ENCODE measurements at places on chromosomes 7 and 10.
A peak's percentile ranks its signal among the peaks of the same experiment; 100 is the strongest.

- DNase-seq: no peak
Observed at GRCh38 chr10:101835362-101835761, 8.2 kb downstream of the KCNIP2 start.

DNA sequence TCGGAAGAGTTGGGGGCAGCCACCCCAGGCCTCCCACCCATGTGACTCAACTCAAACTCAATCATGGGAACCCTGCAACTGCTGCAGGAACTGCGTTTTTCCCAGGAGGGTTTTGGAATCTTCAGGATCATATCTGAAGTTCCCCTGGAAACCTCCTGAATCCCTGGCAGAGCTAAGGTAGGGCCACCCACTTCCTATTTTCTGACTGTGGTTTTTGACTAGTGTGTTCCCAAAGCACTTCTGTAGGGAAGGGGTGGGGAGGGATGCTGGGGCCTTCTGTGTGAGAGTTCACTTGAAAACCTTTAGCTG lies 127.6 kb upstream of the UNC5B start:
- no peak for DNase-seq

- no peak for DNase-seq
Observed at GRCh38 chr10:132790934-132791829, 5.2 kb upstream of the NKX6-2 start.

DNA sequence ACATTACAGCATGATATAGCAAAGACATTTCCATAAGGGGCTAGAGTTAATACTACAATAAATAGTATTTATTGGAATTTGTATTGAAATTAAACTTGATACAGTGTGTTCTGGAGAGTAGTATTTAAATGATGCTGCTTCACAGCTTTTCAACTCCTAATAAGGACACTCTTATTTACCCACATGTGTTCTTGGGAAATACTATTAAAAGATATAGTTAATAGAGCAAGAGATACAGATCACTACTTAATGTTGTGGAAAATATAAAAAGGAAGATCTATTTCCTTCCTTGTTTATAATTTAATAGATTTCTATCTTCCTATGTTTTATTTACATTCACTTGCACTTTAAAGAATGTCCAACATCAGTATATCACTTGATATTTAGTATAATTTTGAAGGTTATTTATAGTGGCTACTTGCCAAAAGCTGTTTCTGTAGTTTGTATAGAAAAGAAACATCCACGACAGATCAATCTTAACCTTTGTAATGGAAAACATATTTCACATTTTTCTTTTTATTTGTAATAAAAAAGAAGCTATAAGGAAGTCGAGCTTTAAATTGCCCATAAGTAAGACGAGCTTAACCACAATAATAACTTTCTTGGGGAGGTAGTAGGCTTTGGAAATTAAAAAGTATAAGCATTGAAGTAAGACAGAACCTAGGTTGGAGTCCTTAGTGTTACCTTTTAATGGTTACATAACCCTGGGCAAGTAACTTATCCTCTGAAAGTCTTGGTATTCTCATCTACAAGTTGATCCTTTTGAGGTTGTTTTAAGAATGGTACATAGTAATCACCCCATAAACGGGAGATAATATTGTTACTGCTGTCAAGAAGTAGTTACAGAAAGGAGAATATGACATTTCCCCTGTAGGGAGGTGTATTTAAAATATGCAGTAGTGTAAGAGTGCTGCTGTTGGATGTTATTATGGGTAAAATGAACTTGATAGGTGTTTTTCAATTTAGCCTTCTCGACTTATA lies 32.8 kb downstream of the CPED1 start:
- DNase-seq: no peak

- DNase-seq: peak; percentile 3
Observed at GRCh38 chr7:127504715-127505114, 80.7 kb downstream of the GCC1 start.

DNA sequence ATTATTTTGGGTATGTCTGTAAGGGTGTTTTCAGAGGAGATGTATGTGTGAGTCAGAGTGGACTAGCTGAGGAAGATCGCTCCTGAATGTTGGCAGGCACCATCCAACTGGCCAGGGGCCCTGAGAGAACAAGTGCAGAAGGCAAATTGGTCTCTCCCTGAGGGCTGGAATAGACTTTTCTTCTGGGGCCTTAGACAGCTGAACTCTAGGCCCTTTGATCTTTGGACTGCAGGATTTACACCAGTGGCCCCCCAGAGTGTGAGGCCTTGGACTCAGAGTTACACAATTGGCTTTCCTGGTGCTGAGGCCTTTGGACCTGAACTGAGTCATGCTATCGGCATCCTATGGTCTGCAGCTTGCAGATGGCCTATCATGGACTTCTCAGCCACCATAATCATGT lies 217.2 kb downstream of the REEP3 start:
- DNase-seq: no peak

GRCh38 chr10:88881922-88882645 lies 2.0 kb downstream of the STAMBPL1 start:
- DNase-seq: no peak

GRCh38 chr7:68043546-68043945 lies 1046.9 kb downstream of the TYW1 start:
- DNase-seq: no peak

GRCh38 chr7:124088590-124088989 lies 55.7 kb upstream of the TMEM229A start:
- DNase-seq: no peak

GRCh38 chr10:70271996-70272924 lies 11.5 kb downstream of the NPFFR1 start:
- DNase-seq: no peak

- no peak for DNase-seq
Observed at GRCh38 chr7:44647981-44648714, 41.7 kb downstream of the OGDH start.

GRCh38 chr7:26087321-26088091 lies 64.5 kb upstream of the NFE2L3 start:
- no peak for DNase-seq

- DNase-seq: no peak
Observed at GRCh38 chr10:21166557-21167287, 269.6 kb upstream of the NEBL start.

GRCh38 chr7:28983396-28984190 lies 25.5 kb upstream of the TRIL start:
- no peak for DNase-seq

DNA sequence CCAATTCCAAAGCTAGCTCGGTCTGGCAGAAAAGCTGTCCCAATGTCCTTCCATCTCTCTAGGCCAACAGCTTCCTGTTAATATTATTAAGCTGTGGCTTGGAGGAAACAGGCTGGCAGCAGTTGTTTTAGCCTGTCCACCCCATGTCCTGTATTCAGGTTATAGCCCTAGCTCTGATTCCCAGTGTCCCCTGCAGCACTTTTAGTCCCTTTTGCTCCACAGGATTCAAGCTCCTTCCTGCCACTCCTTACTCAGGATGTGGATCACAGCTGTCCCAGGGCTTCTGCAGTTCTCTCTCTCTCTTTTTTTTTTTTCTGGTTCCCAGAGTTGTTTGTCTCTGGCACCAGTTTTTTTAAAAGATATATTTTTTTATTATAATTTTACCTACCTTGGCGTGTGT lies 85.2 kb downstream of the PPP1R17 start:
- no peak for DNase-seq

GRCh38 chr7:74405191-74405898 lies 48.4 kb upstream of the GTF2IRD1 start:
- DNase-seq: no peak

DNA sequence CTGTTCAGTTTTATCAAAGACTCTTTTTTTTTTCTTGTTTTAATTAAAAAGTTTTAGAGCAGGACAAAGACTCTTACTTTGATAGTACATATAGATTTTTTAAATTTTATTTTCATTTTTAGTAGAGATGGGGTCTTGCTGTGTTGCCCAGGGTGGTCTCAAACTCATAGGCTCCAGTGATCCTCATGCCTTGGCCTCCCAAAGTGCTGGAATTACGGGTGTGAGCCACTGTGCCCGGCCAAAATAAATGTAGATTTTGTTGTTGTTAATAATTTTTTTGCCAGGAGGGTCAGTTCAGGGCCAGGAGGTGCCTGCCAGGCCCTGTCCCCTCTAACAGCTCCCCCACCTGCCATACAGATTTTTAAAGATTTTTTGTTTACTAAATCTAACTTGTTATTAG lies 17.0 kb downstream of the DENND10 start:
- DNase-seq: no peak

DNA sequence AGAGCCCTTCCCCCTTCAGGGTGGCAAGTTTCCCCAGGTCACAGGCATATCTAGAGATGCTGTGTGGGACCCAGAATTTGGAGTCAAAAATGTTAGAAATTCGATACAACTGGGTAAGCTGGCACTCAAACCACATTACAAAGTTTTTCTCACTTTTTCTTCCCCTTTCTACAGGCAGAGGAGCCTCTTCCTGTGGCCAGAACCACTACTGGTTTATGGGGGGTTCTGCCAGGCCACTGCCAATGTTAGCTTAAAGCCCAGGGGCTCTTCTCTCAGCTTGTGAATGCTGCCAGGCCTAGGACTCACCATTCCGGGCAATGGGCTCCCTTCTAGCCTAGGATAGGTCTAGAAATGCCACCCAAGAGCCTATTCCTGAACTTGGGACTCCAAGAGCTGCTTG lies 617.9 kb upstream of the PHF14 start:
- no peak for DNase-seq

DNA sequence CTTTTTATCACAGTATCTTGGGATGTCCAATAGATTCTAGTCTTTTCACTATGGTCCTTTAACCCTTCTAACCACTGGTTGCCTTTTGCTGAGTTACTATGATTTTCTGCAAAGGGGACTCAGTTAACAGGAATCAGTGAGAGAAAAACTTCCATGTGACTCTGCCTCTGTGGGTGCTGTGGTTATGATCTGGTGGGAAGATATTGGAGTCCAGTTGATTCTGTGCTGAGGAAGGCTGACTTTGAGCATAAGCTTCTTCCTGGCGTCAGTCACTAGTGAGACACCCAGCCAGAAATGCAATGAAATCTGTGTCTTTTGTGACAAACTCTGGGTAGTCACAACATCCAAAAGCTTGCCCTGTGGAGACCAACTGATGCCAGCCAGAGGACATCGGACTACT lies 648.0 kb downstream of the SUGCT start:
- DNase-seq: no peak

DNA sequence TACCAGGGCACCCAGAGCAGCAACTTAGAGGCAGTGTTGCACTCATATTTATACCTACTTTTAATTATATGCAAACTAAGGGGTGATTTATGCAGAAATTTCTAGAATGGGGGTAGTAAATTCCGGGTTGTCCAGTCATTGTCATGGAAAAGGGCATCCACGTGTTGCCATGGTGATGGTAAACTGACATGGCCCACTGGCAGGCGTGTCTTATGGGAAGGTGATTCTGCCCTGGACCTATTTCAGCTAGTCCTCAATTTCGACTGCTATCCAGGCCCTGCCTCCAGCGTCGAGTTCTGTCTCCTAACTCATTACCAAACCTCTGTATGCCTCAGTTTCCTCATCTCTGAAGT lies 12.8 kb downstream of the SNX8 start:
- DNase-seq: no peak

- DNase-seq: no peak
Observed at GRCh38 chr10:4120096-4120853, 335.3 kb upstream of the KLF6 start.

- no peak for DNase-seq
Observed at GRCh38 chr10:93766918-93767317, 9.2 kb downstream of the LGI1 start.

Data from activated CD4-positive, CD25-positive, alpha-beta regulatory T cell (primary cell).